NCI-H460 (cell line): ENCODE measurements at places on chromosomes 7 and 10. TPM values are rescaled to one million over a fixed set of nuclear protein-coding genes. Genes with fewer than 3 reads are reported as not detected.

Gene TRIM4
- 31.3 and 39.0 TPM in 2 replicates for total RNA-seq

Gene ANKRD61
- total RNA-seq, result 0.46 and 0.72 TPM in 2 replicates

GRCh38 chr10:100586959-100587358 is 51.2 kb downstream of the HIF1AN start:
- no peak for DNase-seq

GRCh38 chr10:62671104-62671503 is 133.4 kb upstream of the ADO start:
- no peak for DNase-seq

DNA sequence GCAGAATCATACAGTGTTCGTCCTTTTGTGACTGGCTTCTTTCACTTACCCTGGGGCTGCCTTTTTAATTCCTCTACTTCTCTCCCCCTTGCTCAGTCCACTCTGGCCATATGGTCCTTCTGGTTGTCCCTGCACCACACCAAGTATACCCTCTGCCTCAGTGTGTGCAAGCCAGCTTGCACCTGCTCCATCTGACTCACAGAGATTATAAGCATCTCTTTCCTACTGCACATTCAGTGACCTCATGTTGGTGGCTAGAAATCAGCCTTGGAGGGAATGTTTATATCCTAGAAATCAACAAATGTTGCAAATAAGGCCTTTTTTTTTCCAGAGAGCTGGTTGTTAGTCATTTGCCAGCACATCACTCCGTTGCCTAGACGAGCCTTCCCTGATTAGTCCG is 67.5 kb upstream of the C10orf90 start:
- no peak for DNase-seq

DNA sequence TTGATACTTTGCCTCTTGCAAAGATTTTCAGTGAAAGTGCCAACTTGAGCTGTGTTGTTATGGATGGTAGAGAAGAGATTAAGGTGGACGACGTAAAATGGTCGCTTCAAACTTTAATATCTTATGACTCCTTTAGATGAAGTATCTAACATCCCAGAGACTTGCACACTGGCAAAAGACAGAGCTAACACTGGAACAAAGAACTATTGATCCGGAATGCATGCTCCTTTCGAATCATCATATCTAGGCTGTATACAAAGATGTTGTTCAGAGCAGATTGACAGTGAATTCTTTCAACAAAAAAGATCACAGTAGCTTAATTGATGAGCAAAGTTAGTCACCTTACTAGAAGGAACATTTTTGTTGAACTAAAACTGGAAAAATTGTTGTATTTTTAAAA is 592.7 kb downstream of the NXPH1 start:
- no peak for DNase-seq

Gene EIF3A
- 204 and 235 TPM in 2 replicates for total RNA-seq

Gene FEZF1
- total RNA-seq, result 0.17 TPM in 1 of 2 replicates, not detected in the other

Gene HIBADH
- total RNA-seq, result 94.7 and 104 TPM in 2 replicates

- no peak for DNase-seq
These were observed 56.1 kb downstream of the GPR85 start for GRCh38 chr7:113030489-113030888.

DNA sequence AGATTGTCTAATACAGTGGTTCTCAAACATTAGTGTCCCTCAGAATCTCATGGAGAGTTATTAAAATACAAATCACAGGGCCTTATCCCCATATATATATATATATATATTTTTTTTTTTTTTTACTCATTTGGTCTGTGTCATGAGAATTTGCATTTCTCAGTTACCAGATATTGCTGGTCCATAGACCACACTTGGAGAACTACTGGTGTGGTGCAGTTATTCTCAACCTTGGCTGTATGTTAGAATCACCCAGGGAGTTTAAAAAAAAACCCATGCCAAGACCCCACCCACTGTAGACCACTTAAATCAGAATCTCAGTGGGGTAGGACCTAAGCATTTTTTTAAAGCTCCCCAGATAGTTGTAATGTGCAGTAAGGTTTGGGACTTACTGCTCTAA is 179.9 kb downstream of the AUTS2 start:
- no peak for DNase-seq

DNA sequence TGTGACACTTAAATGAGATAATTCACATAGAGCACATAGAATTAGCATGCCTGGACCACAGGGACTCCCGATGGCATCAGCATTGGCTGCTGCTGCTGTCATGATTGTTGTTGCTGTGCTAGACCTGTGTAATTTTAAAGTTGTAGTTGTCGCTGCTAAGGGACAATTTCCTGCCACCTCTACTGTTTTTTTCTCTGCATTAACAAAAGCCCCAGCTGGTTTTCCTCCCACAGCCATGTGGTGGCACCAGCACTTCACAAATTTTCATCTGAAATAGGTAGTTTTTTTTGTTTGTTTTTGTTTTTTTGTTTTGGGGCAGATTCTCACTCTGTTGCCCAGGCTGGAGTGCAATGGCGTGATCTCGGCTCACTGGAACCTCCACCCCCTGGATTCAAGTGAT is 25.4 kb upstream of the PRXL2A start:
- DNase-seq, result peak; percentile 34

GRCh38 chr7:90618876-90619275 is 22.8 kb downstream of the CDK14 start:
- no peak for DNase-seq

GRCh38 chr10:78186572-78186971 is 152.9 kb downstream of the RPS24 start:
- no peak for DNase-seq

Gene IQUB
- total RNA-seq, result 0.30 and 0.43 TPM in 2 replicates

Gene CALU
- total RNA-seq, result 172 and 189 TPM in 2 replicates

- no peak for DNase-seq
These were observed 33.1 kb downstream of the GPRIN2 start for GRCh38 chr10:46523119-46523961.

GRCh38 chr10:60170250-60170649 is 219.4 kb downstream of the ANK3 start:
- peak; percentile 93 for DNase-seq

DNA sequence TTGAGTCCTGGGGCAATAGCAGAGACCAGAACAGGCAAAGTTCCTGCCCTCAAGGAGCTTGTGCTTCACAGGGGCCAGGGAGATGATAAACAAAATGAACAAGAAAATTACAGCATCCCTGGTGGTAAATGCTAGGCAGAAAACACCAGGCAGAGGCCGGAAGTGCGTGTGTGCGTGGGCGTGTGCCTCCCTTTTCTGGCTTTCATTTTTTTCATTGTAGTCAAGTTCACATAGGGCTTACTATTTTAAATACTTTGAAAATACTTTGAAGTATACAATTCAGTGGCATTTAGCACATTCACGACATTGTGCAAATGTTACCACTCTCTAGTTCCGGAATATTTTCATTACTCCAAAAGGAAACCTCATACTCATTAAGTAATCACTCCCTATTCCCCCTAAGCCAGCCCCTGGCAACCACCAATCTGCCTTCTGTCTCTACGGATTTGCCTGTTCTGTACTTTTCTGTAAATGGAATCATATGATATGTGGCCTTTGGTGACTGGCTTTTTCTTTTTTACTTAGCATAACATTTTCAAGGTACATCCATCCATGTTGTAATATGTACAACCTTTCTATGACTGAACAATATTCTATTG is 88.1 kb upstream of the PDCD4 start:
- DNase-seq, result no peak

DNA sequence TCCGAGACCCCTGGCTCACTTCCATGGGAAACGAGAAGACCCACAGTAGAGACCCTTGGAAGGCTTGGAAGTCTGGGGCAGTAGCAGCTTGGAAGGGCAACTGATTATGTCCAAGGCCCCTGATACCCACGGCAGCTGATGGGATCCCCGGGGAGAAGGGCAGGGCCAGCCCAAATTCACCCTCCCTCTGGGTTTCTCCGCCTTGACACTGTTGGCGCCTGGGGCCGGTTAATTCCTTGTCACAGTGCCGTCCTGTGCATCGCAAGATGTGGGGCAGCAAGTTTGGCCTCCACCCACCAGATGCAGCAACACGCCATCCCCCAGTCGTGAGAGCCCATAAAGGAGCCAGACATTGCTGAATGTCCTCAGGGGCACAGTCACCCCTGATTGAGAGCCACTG is 89.2 kb downstream of the RGS10 start:
- no peak for DNase-seq

Gene PAX4
- not detected in 2 replicates for total RNA-seq

DNA sequence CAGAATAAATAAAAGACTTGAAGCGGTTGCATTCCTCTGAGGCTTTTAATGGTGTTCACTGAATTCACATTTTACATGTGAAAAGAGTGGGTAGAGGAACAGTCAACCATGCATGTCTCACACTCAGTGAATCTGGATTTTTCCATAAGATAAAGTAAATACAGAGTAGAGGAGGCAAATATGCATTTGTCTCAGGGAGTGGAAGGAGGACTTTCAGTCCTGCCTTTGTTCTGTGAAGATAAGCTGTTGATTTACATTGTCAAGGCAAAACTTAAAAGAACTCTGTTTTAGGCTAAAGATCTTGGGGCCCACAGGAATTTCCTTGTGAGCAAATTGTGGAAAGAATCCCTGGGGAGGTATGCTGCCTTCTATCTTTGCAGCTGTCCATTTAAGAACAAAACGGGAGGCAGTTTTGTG is 825.3 kb upstream of the MBL2 start:
- no peak for DNase-seq

Gene CALML3
- not detected in 2 replicates for total RNA-seq

DNA sequence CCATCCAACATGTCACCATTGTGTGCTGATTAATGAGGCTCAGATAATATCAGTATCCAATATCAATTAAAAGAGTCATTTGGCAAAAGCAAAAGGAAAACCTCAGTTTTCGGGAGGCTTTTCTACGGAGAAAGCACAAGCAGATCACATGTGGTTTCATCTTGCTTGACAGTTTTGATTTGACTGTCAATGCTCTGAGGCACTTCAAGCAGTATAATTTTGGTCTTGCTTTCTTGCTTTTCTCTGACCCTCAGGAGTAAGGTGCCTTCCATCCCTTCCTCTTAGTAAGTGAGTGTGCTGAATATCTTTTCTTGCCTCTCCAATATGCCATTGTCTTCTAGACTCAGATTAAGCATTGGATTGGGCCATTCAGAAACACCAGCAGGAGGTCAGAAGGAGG is 115.5 kb upstream of the CALCR start:
- no peak for DNase-seq

GRCh38 chr10:126749015-126749655 is 78.6 kb upstream of the C10orf90 start:
- peak; percentile 64 for DNase-seq

DNA sequence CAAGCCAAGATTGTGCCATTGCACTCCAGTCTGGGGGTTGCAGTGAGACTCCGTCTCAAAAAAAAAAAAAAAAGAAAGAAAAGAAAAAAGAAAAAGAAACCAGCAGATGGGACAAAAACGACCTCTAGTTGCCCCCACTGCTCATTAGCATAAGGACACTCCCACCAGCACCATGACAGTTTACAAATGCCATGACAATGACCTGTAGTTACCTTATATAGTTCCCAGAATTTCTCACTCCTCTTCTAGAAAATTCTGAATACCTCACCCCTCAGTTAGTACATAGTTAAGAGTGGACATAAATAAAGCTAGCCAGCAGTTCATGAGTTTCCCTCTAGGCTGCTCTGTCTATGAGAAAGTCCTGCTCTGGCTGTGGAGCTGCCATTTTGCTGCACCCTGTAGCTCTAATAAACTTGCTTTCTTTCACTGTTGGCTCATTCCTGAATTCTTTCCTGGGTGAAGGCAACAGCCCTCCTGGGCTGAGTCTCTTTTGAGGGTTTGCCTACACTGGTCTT is 276.8 kb upstream of the AKR1E2 start:
- no peak for DNase-seq

Gene CRPPA
- total RNA-seq, result 0.38 and 0.84 TPM in 2 replicates

- no peak for DNase-seq
These were observed 9.1 kb downstream of the VIM start for GRCh38 chr10:17237149-17237527.

- DNase-seq, result peak; percentile 11
These were observed 62.6 kb downstream of the CUL2 start for GRCh38 chr10:35027567-35027966.

GRCh38 chr10:108238261-108238660 is 1073.8 kb upstream of the SORCS1 start:
- no peak for DNase-seq

DNA sequence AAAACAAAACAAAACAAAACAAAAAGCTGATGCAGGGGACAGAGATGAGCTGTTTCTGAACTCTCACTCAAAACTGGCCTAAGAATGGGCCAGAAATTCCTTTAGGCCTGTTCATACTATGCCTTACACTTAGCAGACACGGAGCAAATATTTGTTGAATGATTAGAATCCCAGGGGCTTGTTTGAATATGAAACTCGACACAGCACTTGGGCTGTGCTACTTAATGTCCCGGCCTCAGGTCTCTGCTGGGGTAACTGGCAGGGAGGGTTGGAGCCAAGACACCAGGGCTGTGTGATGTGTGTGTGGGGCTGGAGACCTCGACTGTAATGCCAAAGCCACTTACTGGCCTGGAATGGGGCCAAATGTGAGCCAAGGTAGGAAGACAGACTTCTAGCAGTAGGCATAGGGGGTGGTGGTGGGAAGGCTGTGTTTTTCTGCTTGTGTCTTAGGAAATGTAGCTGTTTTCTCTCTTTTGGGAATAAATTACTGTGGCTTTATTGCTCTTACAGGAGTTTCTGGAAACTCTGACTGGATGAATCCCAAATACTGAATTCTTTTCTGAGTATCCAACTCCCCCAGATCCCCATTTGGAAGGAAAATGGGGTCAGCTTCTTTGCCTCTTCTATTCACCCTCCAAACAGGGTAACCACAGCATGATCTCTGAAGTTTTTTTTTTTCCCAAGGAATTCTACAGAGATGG is 66.7 kb downstream of the EMX2 start:
- no peak for DNase-seq

Gene IGF2BP3
- total RNA-seq, result 78.9 and 85.4 TPM in 2 replicates

GRCh38 chr7:102875700-102876295 is 37.0 kb upstream of the LRRC17 start:
- peak; percentile 97 for DNase-seq

- DNase-seq, result no peak
These were observed 181.0 kb downstream of the LRRC4 start for GRCh38 chr7:127850195-127850594.

Gene LDB3
- 0.15 and 0.17 TPM in 2 replicates for total RNA-seq

- no peak for DNase-seq
These were observed 337.5 kb downstream of the RPS24 start for GRCh38 chr10:78371136-78371535.

Gene NME8
- not detected in 2 replicates for total RNA-seq

- no peak for DNase-seq
These were observed 1.6 kb downstream of the SUV39H2 start for GRCh38 chr10:14880229-14880628.

Gene RAB11FIP2
- 35.6 and 41.0 TPM in 2 replicates for total RNA-seq

Gene ZNF518A
- 11.9 and 13.4 TPM in 2 replicates for total RNA-seq

GRCh38 chr7:126993626-126994213 is 259.0 kb downstream of the GRM8 start:
- no peak for DNase-seq

DNA sequence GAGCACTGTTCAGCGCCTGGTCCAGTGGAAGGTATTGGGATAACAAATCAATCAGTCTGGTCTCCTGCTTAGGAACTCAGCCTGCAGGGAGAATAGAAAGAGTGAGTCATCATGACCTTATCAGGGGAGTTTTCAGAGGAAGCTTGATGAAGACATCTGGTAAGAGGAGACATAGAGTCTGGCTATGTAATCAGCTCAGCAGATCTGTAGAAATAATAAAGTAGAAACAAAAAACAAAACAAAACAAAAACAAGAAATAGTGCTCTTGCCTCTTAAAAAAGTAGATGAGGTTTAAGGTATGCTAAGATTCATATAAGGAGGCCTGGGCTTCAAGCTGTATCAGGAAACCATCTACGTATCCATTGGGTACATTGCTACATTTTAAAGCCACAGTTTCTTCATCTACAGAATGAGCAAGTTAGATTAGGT is 14.4 kb downstream of the TAS2R41 start:
- DNase-seq, result no peak

- no peak for DNase-seq
These were observed 375 bp upstream of the CHN2 start for GRCh38 chr7:29194206-29194593.
